H9 (cell line): ENCODE measurements at places on chromosomes 5 and 9.

- H3K4me1 ChIP-seq = no peaks in the 10 kb centered on the region
- H3K4me3 ChIP-seq = no peak overlapping the region
- DNase-seq = no peak
- no peaks in the 10 kb centered on the region; the same call in 1 of the 2 replicates for H3K36me3 ChIP-seq
Observed at GRCh38 chr5:38506302-38506701, 50.1 kb downstream of the LIFR start.

- DNase-seq = no peak
- H3K4me3 ChIP-seq = no peak overlapping the region
- H3K27ac ChIP-seq = no peak overlapping the region
Observed at GRCh38 chr5:88769165-88769564, 113.8 kb downstream of the MEF2C start.

GRCh38 chr5:33531037-33531298, 90.2 kb downstream of the TARS1 start:
- no peaks in the 10 kb centered on the region for H3K27me3 ChIP-seq
- no peaks in the 10 kb centered on the region for H3K4me1 ChIP-seq
- no peak for DNase-seq

DNA sequence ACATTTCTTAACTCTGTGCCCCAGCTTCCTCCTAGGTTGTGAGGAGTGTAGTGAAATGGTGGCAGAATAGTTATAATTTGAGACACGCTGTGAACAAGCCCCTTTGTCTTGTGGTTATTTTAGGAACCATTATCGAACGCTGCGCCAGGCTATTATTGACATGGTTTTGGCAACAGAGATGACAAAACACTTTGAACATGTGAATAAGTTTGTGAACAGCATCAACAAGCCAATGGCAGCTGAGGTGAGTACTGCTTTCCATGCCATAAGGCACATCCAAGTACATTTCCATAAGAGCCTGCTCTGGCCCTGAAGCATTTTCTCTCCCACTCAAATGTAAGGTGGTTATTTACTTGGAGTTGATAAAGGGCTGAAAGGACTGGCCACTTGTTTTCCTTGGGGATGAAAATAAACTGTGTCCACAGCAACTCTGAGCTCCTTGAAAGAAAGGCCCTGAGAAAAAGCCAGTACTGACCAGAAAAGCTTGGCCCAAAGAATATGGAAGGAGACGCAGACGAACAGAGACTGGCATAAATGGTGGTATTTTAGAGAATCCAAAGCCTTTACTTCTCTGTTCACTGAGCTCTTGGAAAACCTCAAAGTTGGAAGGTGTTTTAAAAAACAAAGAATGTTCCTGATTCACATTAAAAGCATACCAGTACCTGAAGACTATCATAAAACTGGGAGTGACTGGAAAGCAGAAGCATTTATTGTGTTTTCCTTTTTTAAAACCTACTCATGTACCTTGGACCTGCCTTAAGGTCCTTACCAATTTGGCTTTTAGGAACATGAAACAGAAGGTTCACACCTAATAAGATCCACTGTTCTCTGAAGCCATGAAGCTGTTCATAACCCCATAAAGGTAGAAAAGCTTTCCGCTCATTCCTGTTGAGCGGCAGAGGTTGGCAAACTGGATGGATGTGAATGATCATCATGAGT, 72.2 kb downstream of the WDR41 start:
- no peaks in the 10 kb centered on the region for H3K4me1 ChIP-seq
- no peak for DNase-seq
- no peaks in the 10 kb centered on the region for H3K27me3 ChIP-seq
- H3K4me3 ChIP-seq = no peak overlapping the region

DNA sequence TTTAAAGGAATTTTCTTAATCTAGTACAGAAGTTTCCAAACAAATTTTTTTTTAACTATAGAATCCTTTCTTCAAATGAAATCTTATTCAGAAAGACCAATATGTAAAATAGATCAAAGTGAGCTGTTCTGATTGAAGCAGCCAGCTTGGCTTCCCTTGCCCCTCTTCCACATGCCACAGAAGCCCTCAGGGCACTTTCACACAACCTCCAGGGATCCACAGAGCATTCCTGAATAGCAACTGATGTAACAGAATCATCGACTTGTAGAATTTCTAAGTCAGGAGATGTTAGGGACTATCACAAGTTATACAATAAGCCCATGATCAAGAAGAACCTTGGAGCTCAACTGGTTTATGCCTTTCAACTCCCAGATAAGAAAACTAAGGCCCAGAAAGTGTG, 427.8 kb upstream of the C9orf72 start:
- no peak overlapping the region for H3K27ac ChIP-seq
- H3K4me3 ChIP-seq = no peak overlapping the region

DNA sequence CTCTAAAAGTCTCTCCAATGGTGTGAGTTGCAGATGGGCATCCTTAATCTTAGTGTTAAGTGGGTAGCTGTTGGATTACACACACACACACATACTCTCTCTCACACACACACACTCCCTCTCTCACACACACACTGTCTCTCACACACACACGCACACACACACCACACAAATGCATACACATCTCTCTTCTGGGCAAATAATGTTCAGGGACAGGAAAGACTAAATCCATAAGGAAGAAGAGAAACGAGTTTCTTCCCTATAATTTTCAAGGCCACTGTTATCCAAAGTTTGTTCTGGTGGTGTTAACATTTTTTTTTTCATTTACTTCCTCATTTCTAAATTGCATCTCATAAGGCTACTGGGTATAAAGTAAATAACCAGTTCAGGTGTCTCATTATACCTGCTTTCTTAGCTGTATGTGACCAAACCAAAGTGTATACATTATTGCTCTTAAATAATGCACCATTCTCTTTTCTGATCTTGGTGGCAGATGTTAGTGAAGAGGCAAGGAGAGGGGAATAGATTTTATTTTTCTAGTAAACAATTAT, 22.5 kb upstream of the CCNH start:
- no peak overlapping the region for H3K4me3 ChIP-seq
- no peaks in the 10 kb centered on the region for H3K4me1 ChIP-seq
- H3K27me3 ChIP-seq = no peaks in the 10 kb centered on the region
- H3K27ac ChIP-seq = no peak overlapping the region

- no peak overlapping the region for H3K27ac ChIP-seq
- peaks cover 5% of the 10 kb centered on the region for H3K36me3 ChIP-seq
- no peaks in the 10 kb centered on the region for H3K27me3 ChIP-seq
Observed at GRCh38 chr9:114164191-114164794, 9.0 kb downstream of the COL27A1 start.

DNA sequence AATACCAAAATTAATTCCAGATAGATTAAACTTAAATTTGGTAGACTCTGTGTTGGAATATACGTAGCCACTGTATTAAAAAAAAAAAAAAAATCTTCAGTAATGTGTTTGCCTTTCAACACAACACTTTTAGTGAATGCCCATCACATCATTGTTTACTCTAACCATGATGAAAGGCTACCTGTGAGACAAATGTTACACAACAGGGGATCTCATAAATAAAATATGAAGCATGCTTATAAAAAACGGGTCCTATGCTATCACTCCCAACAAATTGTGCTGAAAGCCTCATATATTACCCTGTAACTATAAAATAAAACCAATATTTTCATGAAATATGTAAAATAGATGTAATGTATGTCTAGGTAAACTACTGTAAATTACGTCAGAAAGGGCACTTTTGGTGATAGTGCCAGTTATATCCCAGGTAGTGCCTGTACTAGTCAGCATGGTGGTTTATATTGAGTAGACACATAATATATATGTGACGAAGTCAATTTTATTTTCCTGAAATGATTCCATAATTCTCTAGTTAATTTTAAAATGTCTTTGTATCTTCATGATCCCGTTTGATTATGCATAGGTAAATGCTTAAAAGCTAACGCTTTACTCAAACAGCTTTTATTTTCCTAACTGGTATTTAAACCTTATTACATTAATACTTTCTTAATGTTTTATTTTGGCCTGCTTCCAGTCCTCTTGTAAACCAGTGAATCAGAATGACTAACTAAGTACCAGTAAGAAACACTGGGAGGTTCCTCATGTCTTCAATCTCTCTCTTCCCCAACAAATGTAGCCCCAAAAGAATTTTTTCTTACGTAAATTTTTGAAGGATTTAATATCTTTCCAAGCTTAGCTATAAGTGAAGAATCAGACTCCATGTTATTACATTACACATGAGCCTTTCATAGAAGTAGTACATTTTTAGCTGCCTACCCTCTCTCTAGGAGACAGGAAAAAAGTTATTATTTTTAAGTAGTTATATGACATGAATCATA, 420.3 kb downstream of the GABRG2 start:
- no peaks in the 10 kb centered on the region for H3K27me3 ChIP-seq
- H3K4me1 ChIP-seq = no peaks in the 10 kb centered on the region
- H3K4me3 ChIP-seq = no peak overlapping the region
- no peak overlapping the region for H3K27ac ChIP-seq
- no peak for DNase-seq

- no peak for DNase-seq
- H3K36me3 ChIP-seq = no peaks in the 10 kb centered on the region
- no peak overlapping the region for H3K4me3 ChIP-seq
- no peaks in the 10 kb centered on the region for H3K4me1 ChIP-seq
Observed at GRCh38 chr9:72925891-72926290, 27.0 kb downstream of the ALDH1A1 start.

GRCh38 chr9:81772144-81772543, 82.8 kb upstream of the TLE1 start:
- H3K4me1 ChIP-seq = no peaks in the 10 kb centered on the region
- H3K27me3 ChIP-seq = no peaks in the 10 kb centered on the region
- H3K27ac ChIP-seq = no peak overlapping the region
- no peaks in the 10 kb centered on the region for H3K36me3 ChIP-seq

GRCh38 chr9:34047864-34048726, 592 bp downstream of the UBAP2 start:
- H3K4me1 ChIP-seq = 0 out of 2 replicates have a peak, but pooled peaks cover 5% of the 10 kb centered on the region
- peak; percentile 47 for DNase-seq
- no peak overlapping the region for H3K27ac ChIP-seq
- H3K4me3 ChIP-seq = peak overlapping the region; percentile 97

GRCh38 chr5:159765135-159765433, 151.2 kb upstream of the ADRA1B start:
- no peaks in the 10 kb centered on the region for H3K27me3 ChIP-seq
- H3K36me3 ChIP-seq = peaks cover 6% of the 10 kb centered on the region; the same call in 1 of the 3 replicates
- H3K27ac ChIP-seq = no peak overlapping the region
- peaks cover 9% of the 10 kb centered on the region; the same call in 1 of the 2 replicates for H3K4me1 ChIP-seq

DNA sequence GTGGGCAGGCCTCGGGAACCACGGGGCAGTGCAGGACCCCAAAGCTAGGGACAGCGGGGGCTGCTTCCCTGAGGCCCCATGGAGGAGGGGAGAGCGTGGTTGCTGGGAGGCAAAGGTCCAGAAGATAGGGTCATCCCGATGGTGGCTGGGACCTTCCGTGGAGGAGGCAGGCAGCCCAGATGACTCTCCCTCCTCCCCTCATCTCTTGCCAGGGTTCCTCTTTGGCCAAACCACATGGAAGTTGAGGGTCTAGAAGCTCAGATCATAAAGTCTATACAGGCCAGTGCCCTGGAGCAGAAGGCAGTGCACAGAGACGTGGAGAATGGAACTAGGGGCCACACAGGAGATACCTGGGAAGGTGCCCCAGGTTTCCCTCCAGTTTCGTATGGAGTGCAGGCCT, 22.6 kb downstream of the DAB2IP start:
- DNase-seq = no peak
- peaks cover 8% of the 10 kb centered on the region; the same call in 1 of the 2 replicates for H3K4me1 ChIP-seq
- no peak overlapping the region for H3K27ac ChIP-seq

- H3K27ac ChIP-seq = no peak overlapping the region
- H3K36me3 ChIP-seq = no peaks in the 10 kb centered on the region
- H3K27me3 ChIP-seq = no peaks in the 10 kb centered on the region
- no peak overlapping the region for H3K4me3 ChIP-seq
- H3K4me1 ChIP-seq = no peaks in the 10 kb centered on the region; the same call in 1 of the 2 replicates
Observed at GRCh38 chr9:19181561-19181960, 48.9 kb upstream of the DENND4C start.

GRCh38 chr5:77427998-77428397, 64.1 kb downstream of the WDR41 start:
- no peaks in the 10 kb centered on the region for H3K4me1 ChIP-seq
- H3K27ac ChIP-seq = no peak overlapping the region
- no peaks in the 10 kb centered on the region for H3K27me3 ChIP-seq
- H3K4me3 ChIP-seq = no peak overlapping the region

- H3K4me3 ChIP-seq = no peak overlapping the region
- H3K27me3 ChIP-seq = no peaks in the 10 kb centered on the region
- H3K27ac ChIP-seq = no peak overlapping the region
- no peaks in the 10 kb centered on the region for H3K36me3 ChIP-seq
- peaks cover 4% of the 10 kb centered on the region; the same call in 1 of the 2 replicates for H3K4me1 ChIP-seq
- no peak for DNase-seq
Observed at GRCh38 chr9:125902831-125903512, 155.8 kb downstream of the PBX3 start.

DNA sequence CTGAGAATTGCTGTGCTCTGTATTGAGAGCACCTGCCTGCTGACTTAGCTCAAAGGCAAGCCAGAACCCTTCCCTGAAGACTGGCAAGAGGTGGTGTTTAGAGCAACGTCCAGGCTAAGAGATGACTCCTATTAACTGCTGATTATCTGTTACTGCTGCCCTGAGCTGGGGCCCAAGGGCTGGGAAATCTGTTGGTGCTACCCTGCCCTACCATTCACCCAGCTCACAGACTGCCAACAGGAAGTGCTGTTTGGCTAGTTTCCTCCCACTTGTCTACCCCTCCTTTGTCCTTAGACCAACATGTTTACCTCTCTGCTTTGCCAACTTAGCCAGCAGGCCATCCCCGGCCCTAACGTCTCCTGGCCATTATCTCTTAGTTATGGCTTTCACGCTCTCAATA, 6.9 kb downstream of the RAB24 start:
- H3K4me3 ChIP-seq = no peak overlapping the region
- H3K36me3 ChIP-seq = peaks cover 42% of the 10 kb centered on the region
- H3K4me1 ChIP-seq = no peaks in the 10 kb centered on the region
- no peaks in the 10 kb centered on the region for H3K27me3 ChIP-seq

- H3K4me1 ChIP-seq = no peaks in the 10 kb centered on the region
- DNase-seq = no peak
- H3K27ac ChIP-seq = no peak overlapping the region
- H3K27me3 ChIP-seq = no peaks in the 10 kb centered on the region
- no peaks in the 10 kb centered on the region for H3K36me3 ChIP-seq
- H3K4me3 ChIP-seq = no peak overlapping the region
Observed at GRCh38 chr5:92559781-92560180, 1021.2 kb downstream of the NR2F1-AS1 start.

DNA sequence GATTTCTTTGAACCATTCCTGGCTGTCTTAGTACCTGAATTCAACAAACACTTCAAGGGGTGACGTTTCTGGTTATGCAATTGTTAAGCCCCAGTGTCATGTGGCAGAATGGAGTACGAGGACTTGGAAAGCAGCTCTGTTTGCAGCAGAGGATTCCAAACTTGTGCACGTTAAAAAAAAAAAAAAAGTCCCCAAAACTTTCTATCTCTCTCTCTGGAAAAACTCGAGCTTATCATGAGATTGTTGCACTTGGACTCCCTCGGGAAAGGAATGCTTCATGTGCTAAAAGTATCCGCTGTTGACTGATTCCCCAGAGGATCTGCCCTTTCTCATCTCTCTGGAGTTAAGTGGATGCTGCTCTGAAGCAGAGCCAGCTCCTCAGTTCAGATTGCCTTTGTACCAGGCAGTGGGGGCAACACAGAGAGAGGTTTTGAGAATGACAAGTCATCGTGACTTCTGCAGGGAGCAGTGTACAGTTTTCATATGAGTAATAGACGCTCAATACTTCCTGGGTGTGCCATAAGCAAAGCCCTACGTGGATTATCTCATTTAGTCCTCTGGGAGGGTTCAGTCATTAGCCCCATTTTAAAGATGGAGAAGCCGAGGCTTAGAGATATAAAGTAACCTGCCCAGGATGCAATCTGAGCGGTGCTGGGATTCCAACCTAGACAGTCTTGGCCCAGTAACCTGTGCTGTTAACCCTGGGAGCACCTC, 28.1 kb downstream of the TMOD1 start:
- H3K4me3 ChIP-seq = no peak overlapping the region
- H3K27me3 ChIP-seq = no peaks in the 10 kb centered on the region
- H3K27ac ChIP-seq = no peak overlapping the region
